ENCODE measurements at places on chromosomes 13 and 19. TPM values are rescaled to one million over a fixed set of nuclear protein-coding genes. Genes with fewer than 3 reads are reported as not detected.

DNA sequence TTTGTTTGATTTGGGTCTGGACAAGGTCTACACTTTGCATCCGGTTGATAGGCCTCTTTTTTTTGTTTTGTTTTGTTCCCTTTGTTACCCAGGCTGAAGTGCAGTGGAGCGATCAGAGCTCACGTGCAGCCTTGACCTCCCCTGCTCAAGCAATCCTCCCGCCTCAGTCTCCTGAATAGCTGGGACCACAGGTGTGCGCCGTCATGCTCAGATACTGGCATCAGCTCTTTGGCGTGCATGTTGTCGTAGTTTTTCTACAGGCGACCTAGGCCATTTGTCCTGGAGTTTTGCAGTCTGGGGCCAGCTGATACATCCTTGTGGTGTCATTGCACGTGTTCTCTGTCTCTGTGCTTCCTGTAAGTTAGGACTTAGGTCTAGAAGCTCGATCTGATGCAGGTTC, 16.3 kb downstream of the PAK4 start:
- H3K27me3 ChIP-seq, result no peaks in the 10 kb centered on the region
- peak overlapping the region; percentile 100 for H3K27ac ChIP-seq
- peaks cover 74% of the 10 kb centered on the region for H3K4me1 ChIP-seq
- DNase-seq, result no peak
- no peak overlapping the region for H3K4me3 ChIP-seq

DNA sequence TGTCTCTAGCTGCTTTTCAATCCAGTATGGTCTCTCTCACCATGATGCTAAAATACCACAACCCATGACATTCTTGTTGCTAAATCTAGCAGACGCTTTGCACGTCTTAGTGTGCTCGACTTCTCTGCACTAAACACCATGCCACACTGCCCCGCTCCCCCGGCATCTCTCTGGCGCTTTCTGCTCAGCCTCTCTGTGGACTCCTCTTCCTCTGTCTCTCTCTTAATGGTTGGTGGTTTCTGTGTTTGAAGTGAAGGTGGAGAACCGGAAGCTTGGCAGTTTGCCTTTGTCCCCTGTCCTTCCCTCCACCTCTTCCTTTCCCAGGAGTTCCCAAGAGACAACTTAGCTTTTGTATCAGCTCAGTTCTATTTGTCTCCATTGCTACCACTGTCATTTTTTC, 8.8 kb downstream of the ERCC5 start:
- H3K27ac ChIP-seq, result no peak overlapping the region
- H3K4me3 ChIP-seq, result no peak overlapping the region

Gene F2RL3
- not detected for total RNA-seq

- H3K27me3 ChIP-seq, result no peaks in the 10 kb centered on the region
- H3K4me1 ChIP-seq, result peaks cover 21% of the 10 kb centered on the region
- H3K4me3 ChIP-seq, result no peak overlapping the region
- DNase-seq, result no peak
Observed at GRCh38 chr19:38700902-38701454, 43.3 kb downstream of the CAPN12 start.

Gene ADGRE3
- not detected for total RNA-seq

DNA sequence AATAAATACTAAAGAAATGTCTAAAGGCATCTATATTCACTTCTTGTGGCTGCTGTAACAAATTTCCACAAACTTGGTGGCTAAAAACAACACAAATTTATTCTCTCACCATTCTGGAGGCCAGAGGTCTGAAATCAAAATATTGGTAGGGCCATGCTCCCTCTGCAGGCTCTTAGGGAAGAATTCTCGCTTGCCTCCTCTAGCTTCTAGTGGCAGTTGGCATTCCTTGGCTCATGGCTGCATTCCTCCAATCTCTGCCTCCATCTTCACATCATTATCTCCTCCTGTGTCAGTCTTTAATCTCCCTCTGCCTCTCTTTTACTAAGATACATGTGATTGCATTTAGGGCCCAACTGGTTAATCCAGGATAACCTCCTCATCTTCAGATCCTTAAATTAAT, 54.1 kb upstream of the RFXAP start:
- DNase-seq, result no peak
- H3K4me3 ChIP-seq, result no peak overlapping the region
- H3K27me3 ChIP-seq, result no peaks in the 10 kb centered on the region
- peaks cover 11% of the 10 kb centered on the region for H3K36me3 ChIP-seq

Gene NTN5
- 7.3 TPM for total RNA-seq

DNA sequence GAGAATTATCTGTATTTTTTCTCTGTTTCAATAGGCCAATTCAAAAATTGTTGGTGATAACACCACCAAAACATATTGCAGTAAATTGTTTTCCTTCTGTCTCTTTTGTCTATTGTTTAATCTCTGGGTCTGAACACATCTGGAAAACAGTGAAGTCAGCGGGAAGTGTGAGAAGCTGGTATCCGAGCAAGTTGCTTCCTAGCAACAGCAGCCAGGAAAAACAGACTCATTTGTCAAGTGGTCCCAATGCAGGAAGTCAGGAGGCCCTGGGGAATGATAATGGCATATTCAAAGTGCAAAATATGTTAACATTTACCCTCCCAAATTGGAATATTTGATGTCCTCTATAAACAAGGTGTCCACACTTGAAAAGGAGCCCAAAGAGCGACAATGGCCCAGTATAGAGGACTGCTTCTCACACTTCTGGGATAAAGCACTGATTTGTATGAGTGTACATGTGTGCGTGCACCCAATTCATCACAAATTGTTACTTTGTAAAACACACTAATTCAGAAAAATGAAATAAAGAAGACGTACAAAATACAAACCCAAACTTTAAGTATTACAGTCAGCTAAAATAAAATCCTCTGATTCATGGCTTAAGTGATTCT, 515.0 kb downstream of the TBC1D4 start:
- H3K36me3 ChIP-seq, result no peaks in the 10 kb centered on the region
- H3K27me3 ChIP-seq, result peaks cover 33% of the 10 kb centered on the region
- H3K4me3 ChIP-seq, result no peak overlapping the region
- no peak for DNase-seq
- peaks cover 11% of the 10 kb centered on the region for H3K4me1 ChIP-seq

- no peaks in the 10 kb centered on the region for H3K36me3 ChIP-seq
- DNase-seq, result no peak
- no peak overlapping the region for H3K4me3 ChIP-seq
- H3K27ac ChIP-seq, result no peak overlapping the region
- peaks cover 7% of the 10 kb centered on the region for H3K4me1 ChIP-seq
Observed at GRCh38 chr19:29533578-29534544, 8.1 kb downstream of the VSTM2B start.

GRCh38 chr19:14473073-14473977, 1.8 kb downstream of the PTGER1 start:
- no peak for DNase-seq
- H3K36me3 ChIP-seq, result peaks cover 11% of the 10 kb centered on the region
- peak overlapping the region; percentile 10 for H3K4me3 ChIP-seq
- H3K4me1 ChIP-seq, result peaks cover 39% of the 10 kb centered on the region
- H3K27ac ChIP-seq, result peak overlapping the region; percentile 9

- no peaks in the 10 kb centered on the region for H3K27me3 ChIP-seq
- peak within 1 kb of the TSS; percentile 72 for H3K4me3 ChIP-seq
- peak; percentile 43 for DNase-seq
- no peaks in the 10 kb centered on the region for H3K36me3 ChIP-seq
- H3K4me1 ChIP-seq, result peaks cover 14% of the 10 kb centered on the region
Observed at GRCh38 chr19:18340190-18340989, at the start of gene PGPEP1. TSS of gene PGPEP1 (plus strand) at chr19:18340598. CDS start at chr19:18340682, 84 bp downstream.

GRCh38 chr13:106230450-106230849, 305.0 kb downstream of the EFNB2 start:
- H3K27me3 ChIP-seq, result no peaks in the 10 kb centered on the region
- no peak for DNase-seq
- H3K36me3 ChIP-seq, result peaks cover 6% of the 10 kb centered on the region
- no peak overlapping the region for H3K27ac ChIP-seq

DNA sequence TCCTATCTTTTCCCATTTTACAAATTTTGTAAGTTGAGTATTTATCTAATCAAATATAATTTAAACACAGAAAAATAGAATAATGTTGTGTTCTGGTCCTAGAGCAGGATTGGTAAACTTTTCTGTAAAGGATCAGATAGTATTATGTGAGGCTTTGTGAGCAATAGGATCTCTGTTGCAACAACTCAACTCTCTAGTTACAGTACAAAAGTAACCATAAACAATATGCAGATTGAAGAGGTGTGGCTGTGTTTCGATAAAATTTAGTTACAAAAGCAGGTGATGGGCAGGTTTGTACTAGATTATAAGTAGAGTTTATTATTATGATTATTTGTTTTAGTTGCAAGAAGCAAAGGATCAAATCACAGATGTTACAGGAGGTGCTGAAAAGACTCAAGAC, 15.2 kb upstream of the C1QTNF9B start:
- H3K4me1 ChIP-seq, result no peaks in the 10 kb centered on the region
- DNase-seq, result no peak
- no peak overlapping the region for H3K4me3 ChIP-seq
- H3K27ac ChIP-seq, result no peak overlapping the region

Gene STRN4
- total RNA-seq, result 122 TPM

- H3K36me3 ChIP-seq, result peaks cover 11% of the 10 kb centered on the region
- no peak for DNase-seq
- H3K4me1 ChIP-seq, result no peaks in the 10 kb centered on the region
- H3K27me3 ChIP-seq, result no peaks in the 10 kb centered on the region
- no peak overlapping the region for H3K4me3 ChIP-seq
- H3K27ac ChIP-seq, result no peak overlapping the region
Observed at GRCh38 chr19:7468840-7469239, 20.0 kb downstream of the PEX11G start.

DNA sequence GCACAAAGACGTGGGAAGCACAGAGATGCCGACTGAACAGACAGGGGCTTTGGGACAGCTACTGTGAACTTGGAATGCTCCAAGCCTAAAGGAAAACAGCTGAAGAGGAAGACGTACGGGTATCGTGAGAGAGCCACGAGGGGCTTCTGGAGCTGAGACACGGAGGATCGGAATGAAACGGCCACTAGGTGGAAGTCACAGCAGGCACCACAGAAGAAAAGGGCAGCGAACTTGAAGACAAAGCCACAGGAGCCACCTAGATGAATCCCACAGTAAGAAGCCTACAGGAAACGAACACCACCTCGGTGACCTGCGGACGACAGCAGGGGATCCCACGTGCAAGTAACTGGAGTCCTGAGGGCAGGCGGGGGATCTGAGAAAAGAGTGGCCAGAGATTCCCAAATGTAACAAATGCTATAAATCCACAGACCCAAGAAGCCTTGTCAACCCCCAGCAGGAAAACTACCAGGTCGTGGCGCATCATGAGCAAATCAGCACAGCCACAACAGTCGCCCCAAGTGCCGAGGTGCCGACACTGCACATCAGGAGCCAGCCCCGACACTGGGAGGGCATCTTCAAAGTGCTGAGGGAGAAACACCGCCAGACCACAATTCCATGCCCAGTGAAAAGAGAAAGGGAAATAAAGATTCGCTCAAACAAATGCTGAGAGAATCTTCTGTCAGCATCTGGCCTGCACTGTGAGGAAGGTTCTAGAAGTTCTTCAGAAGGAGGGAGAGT, 39.3 kb upstream of the ISYNA1 start:
- no peak overlapping the region for H3K4me3 ChIP-seq
- H3K27me3 ChIP-seq, result no peaks in the 10 kb centered on the region
- H3K4me1 ChIP-seq, result peaks cover 18% of the 10 kb centered on the region

Gene UQCR11
- 153 TPM for total RNA-seq

Gene THSD1
- total RNA-seq, result 1.5 TPM

DNA sequence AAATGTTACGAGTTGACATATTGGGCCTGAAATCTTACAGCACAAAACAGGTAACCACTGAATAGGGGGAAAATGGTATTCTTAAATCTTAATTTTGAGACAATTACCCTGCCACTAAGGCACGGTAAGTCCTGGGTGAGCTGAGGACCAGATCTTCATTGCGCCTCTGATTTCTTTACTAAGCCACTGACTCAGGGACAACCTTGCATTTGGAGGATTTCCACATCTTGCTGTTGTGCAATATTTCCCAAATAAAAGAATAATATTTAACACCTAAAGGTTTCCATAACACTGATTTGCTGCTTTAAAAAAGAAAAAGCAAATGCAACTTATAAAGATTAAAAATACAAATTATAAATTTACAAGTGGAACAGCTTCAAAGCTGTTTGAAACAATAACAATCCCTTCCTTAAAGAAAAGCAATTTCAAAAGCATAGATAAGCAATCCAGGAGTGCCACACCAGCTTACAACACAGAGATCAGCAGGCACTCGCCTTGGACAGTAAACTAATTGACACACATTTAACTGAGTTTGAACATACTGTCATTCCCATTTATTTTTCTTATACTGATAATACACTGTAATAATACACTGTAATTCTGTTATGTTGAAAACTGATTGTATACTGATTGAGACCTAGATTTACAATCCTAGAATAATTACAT, 79.6 kb upstream of the DOCK9 start:
- peaks cover 42% of the 10 kb centered on the region for H3K4me1 ChIP-seq
- no peaks in the 10 kb centered on the region for H3K27me3 ChIP-seq
- H3K4me3 ChIP-seq, result no peak overlapping the region
- no peak overlapping the region for H3K27ac ChIP-seq

- H3K36me3 ChIP-seq, result no peaks in the 10 kb centered on the region
- DNase-seq, result peak; percentile 81
- peak within 1 kb of the TSS; percentile 82 for H3K4me3 ChIP-seq
- H3K27me3 ChIP-seq, result peaks cover 70% of the 10 kb centered on the region
Observed at GRCh38 chr13:25171517-25172302, at the start of gene AMER2. TSS of gene AMER2 (minus strand) at chr13:25172288. CDS start at chr13:25171619, 669 bp downstream.

DNA sequence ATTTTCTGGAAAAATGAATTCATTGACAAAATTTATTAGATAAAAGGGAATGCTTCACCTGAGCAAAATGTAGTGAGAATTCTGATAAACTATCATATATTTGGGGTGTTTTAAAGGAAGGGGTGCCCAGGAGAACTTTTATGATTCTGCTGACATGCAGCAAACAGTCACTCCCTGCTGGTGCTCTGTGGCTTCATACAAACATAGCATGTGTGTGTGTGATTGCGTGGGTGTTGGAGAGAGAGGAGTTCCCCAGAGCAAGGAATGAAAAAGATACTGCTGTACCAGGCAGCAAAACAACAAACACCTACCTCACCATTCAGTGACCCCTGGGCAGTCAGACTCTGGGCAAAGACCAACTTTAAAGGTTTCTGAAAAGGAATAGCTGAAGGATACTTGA, 546.7 kb downstream of the RFC3 start:
- no peaks in the 10 kb centered on the region for H3K36me3 ChIP-seq
- no peak for DNase-seq
- no peak overlapping the region for H3K27ac ChIP-seq
- H3K4me1 ChIP-seq, result peaks cover 10% of the 10 kb centered on the region
- H3K27me3 ChIP-seq, result no peaks in the 10 kb centered on the region

DNA sequence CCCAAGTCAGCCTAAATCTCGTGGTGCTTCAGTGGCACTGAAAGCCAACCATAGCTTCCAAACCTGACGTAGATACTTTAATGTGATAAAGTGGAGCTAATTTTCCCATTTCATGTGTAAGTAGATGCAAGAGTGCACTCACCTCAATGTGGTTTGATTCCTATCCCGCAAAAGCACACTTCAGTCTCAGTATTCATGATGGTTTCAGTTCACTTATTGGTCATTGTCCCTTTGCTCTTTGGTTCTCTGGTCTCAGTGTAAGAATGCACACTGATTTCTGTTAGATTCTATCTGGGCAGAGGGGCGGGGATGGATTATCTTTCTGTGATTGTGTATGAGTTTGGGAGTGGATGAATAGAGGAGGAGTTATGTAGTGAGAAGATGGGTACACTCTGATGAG, 340.6 kb downstream of the KCNRG start:
- no peak for DNase-seq
- no peak overlapping the region for H3K4me3 ChIP-seq
- H3K27me3 ChIP-seq, result no peaks in the 10 kb centered on the region
- no peaks in the 10 kb centered on the region for H3K36me3 ChIP-seq

Measured in mesothelial cell of epicardium (in vitro differentiated cells).